ENCODE measurements at places on chromosomes 4 and X. TPM values are rescaled to one million over a fixed set of nuclear protein-coding genes. Genes with fewer than 3 reads are reported as not detected.
A peak's percentile ranks its signal among the peaks of the same experiment; 100 is the strongest.

SUPT20HL2 gene
- total RNA-seq, result not detected

- H3K4me1 ChIP-seq, result no peaks in the 10 kb centered on the region
- peaks cover 21% of the 10 kb centered on the region for H3K27me3 ChIP-seq
- no peak for DNase-seq
- H3K36me3 ChIP-seq, result no peaks in the 10 kb centered on the region
- no peak overlapping the region for H3K4me3 ChIP-seq
Measured at GRCh38 chr4:17528551-17529165, 13.7 kb downstream of the CLRN2 start.

MAGEA2 gene
- total RNA-seq, result not detected

ZFP92 gene
- 0.52 TPM for total RNA-seq

- H3K27me3 ChIP-seq, result no peaks in the 10 kb centered on the region
- no peak overlapping the region for H3K27ac ChIP-seq
- no peak for DNase-seq
- no peak overlapping the region for H3K4me3 ChIP-seq
- peaks cover 17% of the 10 kb centered on the region for H3K4me1 ChIP-seq
Measured at GRCh38 chr4:7785017-7785416, 154.6 kb downstream of the AFAP1 start.

DNA sequence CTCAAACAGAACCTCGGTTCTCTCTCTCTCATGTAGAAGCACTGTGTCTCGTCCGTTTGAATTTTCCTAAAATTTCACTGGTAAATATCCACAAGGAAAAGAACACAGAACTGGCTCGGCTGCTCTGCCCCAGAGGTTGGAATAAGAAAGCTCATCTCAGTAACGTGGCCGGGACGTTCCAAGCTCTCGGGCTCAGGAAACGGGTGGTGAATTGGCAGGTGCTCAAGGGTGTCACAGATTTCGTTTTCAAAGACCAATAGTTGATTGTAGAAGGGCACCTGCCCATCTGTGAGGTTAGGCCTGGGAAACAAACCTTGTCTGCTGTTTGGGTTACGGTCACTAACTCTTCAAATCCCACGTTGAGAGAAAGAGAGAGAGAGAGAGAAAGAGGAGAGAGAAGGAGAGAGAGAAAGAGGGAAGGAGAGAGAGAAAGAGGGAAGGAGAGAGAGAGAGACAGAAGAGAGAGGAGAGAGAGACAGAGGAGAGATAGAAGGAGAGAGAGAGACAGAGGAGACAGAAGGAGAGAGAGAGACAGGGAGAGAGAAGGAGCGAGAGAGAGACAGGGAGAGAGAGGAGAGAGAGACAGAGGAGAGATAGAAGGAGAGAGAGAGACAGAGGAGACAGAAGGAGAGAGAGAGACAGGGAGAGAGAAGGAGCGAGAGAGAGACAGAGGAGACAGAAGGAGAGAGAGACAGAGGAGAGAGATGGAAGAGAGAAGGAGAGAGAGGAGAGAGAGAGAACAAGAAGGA, 106.6 kb downstream of the CRLF2 start:
- H3K4me1 ChIP-seq, result no peaks in the 10 kb centered on the region
- no peak overlapping the region for H3K27ac ChIP-seq
- H3K27me3 ChIP-seq, result peaks cover 3% of the 10 kb centered on the region
- DNase-seq, result no peak
- no peaks in the 10 kb centered on the region for H3K36me3 ChIP-seq
- no peak overlapping the region for H3K4me3 ChIP-seq

GRCh38 chr4:3531318-3531878, 824 bp downstream of the LRPAP1 start:
- peaks cover 1% of the 10 kb centered on the region for H3K27me3 ChIP-seq
- H3K36me3 ChIP-seq, result peaks cover 4% of the 10 kb centered on the region
- peak overlapping the region; percentile 15 for H3K27ac ChIP-seq
- peak overlapping the region; percentile 99 for H3K4me3 ChIP-seq

DNA sequence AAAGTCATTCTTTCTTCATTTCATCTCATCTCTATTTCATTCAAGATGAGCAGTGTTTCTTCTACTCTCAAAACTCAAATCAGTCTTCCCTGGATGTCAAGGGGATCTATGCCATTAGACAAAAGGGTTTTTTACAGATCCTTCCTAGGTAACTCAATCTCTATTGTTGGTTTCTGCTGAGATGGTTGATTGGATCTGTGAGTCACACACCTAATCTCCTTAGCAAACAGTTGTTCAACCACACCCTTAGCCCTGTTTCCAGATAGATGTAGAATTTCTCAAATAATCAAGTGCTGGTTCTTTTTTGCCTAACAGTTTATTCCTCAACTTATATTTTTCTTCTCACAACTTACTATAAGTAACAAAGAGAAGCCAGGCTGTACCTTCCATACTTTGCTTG, 200.5 kb downstream of the KDR start:
- no peaks in the 10 kb centered on the region for H3K36me3 ChIP-seq
- no peaks in the 10 kb centered on the region for H3K27me3 ChIP-seq
- DNase-seq, result no peak

DNA sequence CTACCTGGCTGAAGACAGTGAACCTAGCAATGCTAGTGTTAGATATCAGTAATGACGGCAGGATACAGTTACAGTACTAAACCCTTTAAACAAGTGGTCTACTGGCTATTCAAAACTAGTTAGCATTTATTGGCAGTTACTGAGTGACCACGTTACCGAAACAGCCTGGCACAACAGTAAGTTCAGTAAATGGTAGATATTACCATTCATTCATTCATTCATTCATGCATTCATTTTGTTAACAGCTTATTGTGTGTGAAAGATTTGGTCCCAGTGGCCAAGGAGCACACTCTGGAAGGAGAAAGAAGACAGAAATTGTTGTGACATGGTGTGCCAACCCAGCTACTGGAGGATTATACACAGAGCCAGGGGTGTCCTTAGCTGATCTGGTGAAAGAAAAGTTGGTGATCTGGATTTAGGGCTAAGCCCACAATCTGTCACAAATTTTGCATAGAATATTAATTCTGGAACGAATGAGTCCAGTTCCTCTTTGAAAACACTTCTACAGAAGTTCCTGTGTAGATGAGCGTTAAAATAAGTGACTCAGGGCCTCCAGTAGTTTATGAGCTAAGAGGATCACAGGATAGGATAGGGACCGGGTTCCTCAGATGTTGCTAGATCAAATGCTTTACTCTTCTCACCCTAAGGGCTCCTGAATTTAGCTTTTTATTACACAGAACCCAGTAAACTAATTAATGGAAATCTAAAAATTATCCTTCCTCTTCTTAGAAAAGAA, 179.1 kb downstream of the CBR4 start:
- H3K27me3 ChIP-seq, result peaks cover 50% of the 10 kb centered on the region
- H3K4me1 ChIP-seq, result peaks cover 14% of the 10 kb centered on the region
- H3K4me3 ChIP-seq, result peak overlapping the region; percentile 75
- no peak overlapping the region for H3K27ac ChIP-seq

GPR119 gene
- total RNA-seq, result not detected

GRCh38 chr4:168919706-168920324, 90.2 kb downstream of the CBR4 start:
- H3K27me3 ChIP-seq, result no peaks in the 10 kb centered on the region
- H3K36me3 ChIP-seq, result no peaks in the 10 kb centered on the region
- no peak overlapping the region for H3K27ac ChIP-seq
- DNase-seq, result no peak

DNA sequence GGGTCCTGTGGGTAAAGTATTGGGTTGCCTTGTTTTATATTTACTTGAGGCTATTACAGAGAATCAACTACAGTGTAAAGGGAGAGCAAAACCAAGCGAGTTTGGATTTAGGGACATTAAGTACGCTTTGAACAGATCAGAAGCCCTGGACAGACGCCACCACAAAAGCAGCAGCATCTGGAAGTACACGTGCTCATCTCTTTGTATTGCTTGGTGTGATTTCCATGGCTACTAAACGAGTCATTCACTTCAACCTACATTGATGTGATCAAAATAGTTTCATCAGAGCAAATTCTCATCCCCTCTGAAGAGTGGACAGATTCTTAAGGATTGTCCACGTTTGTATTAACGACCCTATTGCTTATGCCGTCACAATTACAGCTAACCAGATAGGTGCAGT, 85.1 kb downstream of the SORBS2 start:
- H3K36me3 ChIP-seq, result no peaks in the 10 kb centered on the region
- no peak overlapping the region for H3K27ac ChIP-seq
- H3K4me1 ChIP-seq, result no peaks in the 10 kb centered on the region
- DNase-seq, result no peak
- peaks cover 20% of the 10 kb centered on the region for H3K27me3 ChIP-seq

DNA sequence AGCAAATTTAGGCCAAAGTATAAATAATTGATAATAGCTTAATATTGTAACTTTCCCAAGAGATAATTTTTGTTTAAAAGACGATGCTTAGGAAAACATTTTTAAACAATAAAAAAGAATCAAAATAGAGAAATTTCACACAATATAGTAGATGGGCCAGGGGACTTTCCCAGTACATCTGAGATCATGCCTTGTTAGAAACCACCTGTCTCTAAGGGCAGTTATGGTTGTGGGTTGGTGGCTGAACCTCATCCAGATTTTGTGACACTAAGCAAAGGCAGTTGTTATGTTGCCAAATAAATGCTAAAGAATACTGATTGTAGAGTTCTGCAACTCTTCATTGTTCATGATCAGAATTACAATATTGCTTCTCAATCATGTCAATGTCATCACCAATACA, 270.6 kb downstream of the BANK1 start:
- no peaks in the 10 kb centered on the region for H3K27me3 ChIP-seq
- no peaks in the 10 kb centered on the region for H3K4me1 ChIP-seq
- DNase-seq, result no peak
- H3K36me3 ChIP-seq, result no peaks in the 10 kb centered on the region
- H3K27ac ChIP-seq, result no peak overlapping the region
- H3K4me3 ChIP-seq, result no peak overlapping the region

DNA sequence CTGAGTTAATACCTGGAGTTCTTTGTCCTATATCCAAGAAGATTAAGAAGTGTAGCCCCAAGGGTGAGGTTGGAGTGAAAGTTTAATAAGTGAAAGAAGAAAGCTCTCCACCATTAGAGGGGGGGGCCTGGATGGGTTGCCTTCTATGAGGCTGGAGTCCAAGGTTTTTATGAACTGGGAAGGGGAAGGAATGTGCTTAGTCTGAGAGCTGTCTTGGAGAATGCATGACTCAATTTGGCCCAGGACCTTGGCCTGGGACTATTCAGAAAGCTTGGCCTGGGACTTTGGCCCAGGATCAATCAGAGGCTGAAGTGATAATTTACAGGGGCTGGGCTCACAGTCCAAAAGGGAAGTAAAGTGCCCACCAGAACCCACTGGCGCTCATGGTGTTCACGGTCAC, 1049.0 kb upstream of the GRIA3 start:
- no peak overlapping the region for H3K4me3 ChIP-seq
- H3K27ac ChIP-seq, result no peak overlapping the region
- H3K27me3 ChIP-seq, result no peaks in the 10 kb centered on the region
- no peaks in the 10 kb centered on the region for H3K4me1 ChIP-seq

- no peak for DNase-seq
- H3K4me3 ChIP-seq, result no peak overlapping the region
- no peaks in the 10 kb centered on the region for H3K36me3 ChIP-seq
- no peaks in the 10 kb centered on the region for H3K27me3 ChIP-seq
- no peaks in the 10 kb centered on the region for H3K4me1 ChIP-seq
Measured at GRCh38 chr4:85995361-85995760, 364.5 kb downstream of the MAPK10 start.

PNMA5 gene
- 0.06 TPM for total RNA-seq

- no peaks in the 10 kb centered on the region for H3K27me3 ChIP-seq
- DNase-seq, result no peak
- H3K36me3 ChIP-seq, result peaks cover 21% of the 10 kb centered on the region
- no peak overlapping the region for H3K4me3 ChIP-seq
- H3K27ac ChIP-seq, result no peak overlapping the region
Measured at GRCh38 chrX:45778616-45779015, 577.9 kb upstream of the DIPK2B start.

All from activated CD4-positive, alpha-beta T cell treated with anti-CD3 and anti-CD28 coated beads, Interleukin-2, amount 10 ng/mL, durations not matched to agents 7 days and 5 days (primary cell).